ENCODE measurements at places on chromosomes 5 and 9.

- peak; percentile 78 for DNase-seq
These were observed 256.3 kb downstream of the SMARCA2 start for GRCh38 chr9:2271426-2271825.

DNA sequence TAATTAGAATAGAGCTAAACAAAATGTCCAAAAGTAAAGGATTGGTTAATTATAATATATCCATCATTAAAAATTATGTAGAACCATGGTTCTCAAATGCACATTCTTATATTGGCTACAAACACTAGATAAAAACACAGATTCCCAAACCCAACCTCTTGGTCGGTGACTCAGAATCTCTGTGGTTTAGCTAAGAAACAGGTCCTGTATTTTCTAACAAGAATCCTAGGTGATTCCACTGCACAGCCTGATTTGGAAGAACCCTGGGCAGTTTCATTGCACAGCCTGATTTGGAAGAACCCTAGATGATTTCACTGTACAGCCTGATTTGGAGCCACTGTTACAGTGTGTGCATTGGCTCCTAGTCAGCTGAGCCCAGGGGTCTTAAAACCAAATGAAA, 67.9 kb downstream of the KIAA1958 start:
- DNase-seq: no peak

DNA sequence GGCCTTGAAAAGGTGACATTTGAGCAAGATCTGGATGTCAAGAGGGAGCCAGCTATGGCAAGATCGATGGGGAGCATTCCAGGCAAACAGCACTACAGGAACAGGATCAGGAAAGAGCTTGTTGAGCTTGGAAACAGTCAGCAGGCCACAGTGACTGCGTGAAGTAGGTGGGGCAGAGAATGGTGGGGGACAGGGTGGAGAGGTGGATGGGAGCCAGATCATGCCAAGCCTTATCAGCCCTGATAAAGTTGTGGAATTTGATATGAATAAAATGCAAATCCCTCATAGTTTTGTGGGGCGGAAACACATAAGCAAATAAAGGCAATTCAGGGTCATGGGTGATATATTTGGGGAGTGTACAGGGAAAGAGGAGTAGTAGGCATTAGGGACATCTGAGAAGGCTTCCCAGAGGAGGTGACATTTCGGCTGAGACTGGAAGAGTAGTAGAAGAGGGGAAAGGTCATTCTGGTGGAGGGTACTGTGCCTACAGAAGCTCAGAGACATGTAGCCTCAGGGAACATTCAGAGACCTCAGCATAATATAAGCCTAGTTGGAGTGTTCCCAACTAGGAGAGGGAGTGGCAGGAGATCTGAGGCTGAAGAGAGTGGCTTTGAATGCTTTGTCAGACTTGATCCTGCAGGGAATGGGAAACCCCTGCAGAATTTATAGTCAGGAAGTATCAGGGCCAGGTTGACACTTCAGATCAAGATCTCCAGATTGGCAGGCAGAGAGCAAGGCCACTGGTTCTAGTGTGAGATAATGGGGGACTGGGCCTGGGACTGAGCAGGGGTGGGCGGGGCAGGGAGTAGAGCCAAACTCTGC, 9.7 kb upstream of the CYSTM1 start:
- DNase-seq: no peak

- DNase-seq: peak; percentile 23
These were observed 579 bp upstream of the NTRK2 start for GRCh38 chr9:84669013-84669287.

DNA sequence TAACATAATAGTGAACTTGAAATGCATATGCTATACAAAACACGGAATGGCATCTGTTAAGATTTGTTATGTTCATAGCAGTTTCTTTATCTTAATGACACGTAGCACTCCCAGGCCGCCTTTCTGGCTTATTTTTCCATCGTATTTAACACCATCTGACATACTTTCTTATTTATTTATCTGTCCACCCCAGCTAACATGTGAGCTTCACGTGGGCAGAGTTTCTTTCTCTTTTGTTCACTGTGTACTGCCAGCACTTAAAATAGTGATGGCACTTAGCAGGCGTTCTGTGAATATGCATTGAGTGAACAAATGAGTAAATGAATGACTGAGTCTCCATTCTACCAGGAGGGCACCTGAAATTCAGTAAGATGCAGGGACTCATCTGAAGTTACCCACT, 29.4 kb upstream of the SYNPO start:
- DNase-seq: no peak

DNA sequence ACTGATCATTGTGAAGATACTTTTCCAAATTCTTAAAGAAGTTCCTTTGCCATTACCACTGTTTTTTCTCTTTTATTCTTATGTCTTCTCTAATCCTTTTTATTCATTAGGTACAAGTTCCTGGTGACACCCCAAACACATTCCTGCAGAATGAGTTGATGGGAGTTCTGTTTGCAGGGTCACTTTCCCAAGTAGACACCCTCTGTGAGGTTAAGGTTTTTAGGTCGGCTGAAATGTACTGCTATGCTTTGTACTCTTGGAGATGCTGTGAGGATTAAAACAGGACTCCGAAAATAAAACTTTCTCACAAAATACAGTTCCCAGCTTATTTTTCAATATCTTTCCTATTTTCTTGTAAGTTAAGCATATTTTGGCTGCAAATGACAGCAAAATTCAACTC, 143.3 kb upstream of the TLE4 start:
- no peak for DNase-seq

GRCh38 chr9:136803551-136804508, 3.9 kb upstream of the RABL6 start:
- DNase-seq: no peak

- no peak for DNase-seq
These were observed 95.9 kb upstream of the TNC start for GRCh38 chr9:115213818-115214334.

- DNase-seq: no peak
These were observed 2.9 kb upstream of the LCP2 start for GRCh38 chr5:170300361-170301013.

GRCh38 chr5:154345255-154345952, 100.4 kb upstream of the SAP30L start:
- DNase-seq: no peak

DNA sequence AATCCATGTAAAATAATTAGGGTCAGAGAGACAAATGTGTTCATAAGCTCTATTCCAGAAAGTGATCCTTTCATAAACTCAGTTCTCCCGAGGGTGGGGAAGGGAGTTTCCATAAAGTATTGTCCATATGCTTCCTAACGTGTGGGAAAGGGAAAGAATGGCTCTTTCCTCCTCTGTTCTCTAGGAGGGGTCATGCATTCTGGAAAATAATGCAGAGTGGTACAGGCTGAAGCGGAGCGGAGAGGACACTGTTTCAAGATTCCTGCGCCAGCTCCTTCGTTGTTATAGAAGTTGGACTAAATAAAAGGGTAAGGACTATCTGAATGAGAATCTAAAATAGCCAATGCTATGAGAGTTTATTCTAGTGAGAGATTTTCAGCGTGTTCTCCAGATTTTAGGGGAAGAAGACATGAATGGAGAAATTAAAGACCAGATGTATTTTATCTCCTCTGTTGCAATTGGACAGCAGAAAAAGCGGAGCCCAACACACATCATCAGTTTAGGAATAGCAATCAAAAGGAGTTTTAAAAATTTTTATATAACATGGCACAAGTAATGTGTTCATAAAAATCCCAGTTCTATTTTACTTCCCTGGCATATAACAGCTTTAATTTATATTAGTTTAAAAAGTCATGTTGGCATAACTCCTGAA, 166.9 kb upstream of the MPDZ start:
- no peak for DNase-seq

DNA sequence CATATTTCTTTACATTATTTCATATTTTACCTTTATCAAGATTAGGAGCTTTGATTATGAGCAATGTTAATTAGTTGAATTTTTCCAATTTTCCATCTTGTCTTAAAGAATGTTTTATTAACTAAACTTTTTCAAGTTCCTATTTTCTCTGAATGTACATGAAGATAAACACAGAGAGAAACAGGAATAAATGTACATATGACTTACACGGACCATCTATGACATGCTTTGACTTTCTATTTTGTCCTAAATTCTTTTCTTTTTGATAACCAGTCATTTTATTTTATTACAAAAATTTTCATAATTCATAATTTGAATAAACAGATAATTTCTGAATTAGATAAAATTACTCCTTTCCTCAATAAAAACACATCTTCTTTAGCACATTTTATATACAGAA, 1038.8 kb upstream of the ARRDC3 start:
- DNase-seq: peak; percentile 23

DNA sequence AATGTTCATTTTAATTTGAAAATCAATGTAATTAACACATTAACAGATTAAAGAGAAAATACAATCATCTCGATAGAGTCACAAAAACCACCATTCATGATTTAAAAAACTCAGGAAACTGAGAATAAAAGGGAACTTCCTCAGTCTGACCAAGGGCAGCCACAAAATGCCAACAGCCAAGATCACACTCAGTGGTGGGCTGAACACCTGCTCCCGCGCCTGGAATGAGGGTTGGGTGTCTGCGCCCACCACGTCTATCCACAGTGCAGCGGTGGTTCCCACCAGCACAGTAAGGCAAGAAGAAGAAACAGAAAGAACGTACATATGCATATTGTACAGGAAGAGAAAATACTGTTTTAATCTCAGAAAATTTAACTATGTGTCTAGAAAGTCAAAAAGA, 11.7 kb upstream of the NSMF start:
- DNase-seq: no peak

DNA sequence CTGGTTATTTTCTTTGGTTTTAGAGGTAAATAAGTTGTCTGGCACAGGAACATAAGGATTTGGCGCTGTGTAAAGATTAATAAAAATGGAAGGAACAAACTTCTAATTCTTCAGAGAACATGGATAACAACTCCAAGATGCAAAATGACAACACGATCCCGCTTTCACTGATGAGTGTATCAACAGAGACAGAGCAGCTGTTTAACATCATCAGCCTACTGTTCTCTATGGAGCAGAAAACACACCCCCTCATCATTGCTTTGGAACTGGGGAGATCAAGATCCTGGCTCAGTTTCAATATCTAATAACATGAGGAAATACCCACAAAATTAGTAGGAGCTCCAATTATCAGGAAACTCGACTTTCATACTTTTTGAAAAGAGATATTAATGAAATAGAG, 8.3 kb upstream of the GAS1 start:
- DNase-seq: no peak

Measured in GM23338 (cell line).